ENCODE measurements at places on chromosomes 5 and 9.

DNA sequence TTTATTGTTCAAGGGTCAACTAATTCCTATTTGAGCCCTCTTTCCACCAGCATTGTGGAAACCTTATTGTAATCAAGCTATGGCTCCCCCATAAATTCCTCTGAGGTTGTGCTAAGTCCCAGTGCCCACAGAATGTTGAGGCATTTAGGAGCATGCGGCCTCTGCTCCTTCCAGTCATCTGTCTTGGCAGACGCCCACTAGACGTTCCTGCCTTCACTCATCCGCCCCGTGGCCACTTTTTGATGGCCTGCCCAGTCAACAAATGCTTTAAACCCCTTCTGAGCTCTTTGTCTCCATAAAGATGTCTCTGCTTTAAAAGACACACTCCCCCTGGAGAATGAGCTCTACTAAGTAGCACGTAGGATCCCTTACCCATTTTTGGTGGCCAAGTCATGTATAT, 104.7 kb downstream of the GAS1 start:
- DNase-seq = no peak

DNA sequence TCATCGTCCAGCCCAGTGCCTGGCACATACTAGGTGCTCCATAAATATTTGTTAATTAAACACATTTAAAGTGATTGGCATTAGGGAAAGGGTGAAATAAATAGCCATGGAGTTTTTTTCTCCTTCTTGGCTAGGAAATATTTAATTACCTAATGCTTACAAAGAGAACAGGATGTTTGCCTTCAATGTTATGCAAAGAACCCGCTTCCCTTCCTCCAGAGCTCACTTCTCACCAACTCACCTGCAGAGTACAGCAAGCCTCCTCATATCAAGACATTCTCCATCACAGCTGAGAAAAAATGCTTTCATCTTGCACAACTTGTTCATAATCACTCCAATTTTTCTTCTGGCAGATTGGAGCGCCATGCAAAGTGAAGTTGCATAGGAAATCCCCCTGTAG, 161.7 kb upstream of the STK32A start:
- no peak for DNase-seq

- DNase-seq = peak; percentile 50
These were observed 19.4 kb downstream of the YIPF5 start for GRCh38 chr5:144151026-144151425.

GRCh38 chr5:38596981-38597380, 40.5 kb upstream of the LIFR start:
- no peak for DNase-seq

DNA sequence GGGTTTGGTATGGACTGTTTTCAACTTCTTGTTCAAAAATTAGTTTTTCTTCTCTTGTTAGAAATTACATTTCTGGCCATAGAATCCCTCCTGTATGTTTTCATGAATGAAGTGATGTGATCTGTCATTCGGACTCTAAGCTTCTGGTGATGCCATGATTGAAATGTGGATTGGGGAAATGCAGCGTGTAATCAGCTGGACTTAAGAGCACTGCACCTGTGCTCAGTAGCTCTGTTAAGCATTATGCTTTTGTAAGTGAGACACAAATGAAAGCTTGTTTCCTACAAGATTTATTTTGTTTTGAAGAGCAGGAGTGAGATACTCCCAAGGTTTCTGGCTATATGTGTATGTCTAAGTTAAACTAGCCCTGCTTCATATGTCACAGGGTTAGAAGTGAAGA, 24.0 kb upstream of the FAM120AOS start:
- no peak for DNase-seq

GRCh38 chr5:88785746-88786565, 97.0 kb downstream of the MEF2C start:
- DNase-seq = peak; percentile 95

GRCh38 chr9:126615791-126616447, 2.2 kb downstream of the LMX1B start:
- no peak for DNase-seq

DNA sequence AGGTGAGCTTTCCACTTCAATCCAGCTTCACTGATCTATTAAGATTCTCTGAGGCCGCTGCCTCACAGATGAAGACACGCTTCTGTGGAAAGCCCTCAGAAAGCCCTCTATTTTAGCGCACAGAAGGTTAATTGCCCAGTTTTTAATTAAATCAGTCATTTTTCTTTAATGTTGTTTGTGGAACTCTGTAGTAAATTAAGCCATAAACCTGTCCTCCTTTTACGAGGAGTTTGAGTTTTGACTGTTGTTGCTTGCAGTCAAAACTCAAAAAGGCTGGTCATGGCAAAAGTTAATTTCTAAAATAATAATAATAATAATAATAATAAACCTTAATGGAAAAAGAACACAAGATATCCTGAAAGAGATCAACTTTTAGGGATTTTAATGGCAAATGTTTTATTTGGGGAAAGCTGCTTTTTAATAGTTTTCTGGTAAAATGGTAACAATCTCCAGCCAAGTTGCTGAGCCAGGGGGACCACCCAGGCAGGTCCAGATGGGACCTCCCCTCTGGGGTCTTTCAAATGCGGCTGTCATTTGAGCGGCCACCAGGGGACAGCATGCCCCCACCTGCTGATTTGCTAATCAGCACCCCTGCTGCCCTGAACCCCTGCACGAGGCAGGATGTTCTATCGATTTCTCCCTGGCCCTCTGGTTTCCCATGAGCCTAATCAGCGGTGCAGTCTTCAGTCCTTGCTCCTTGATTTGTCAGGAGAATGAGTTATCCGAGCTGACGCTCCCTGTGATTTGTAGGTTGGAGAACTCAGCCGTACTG, 247.2 kb downstream of the FSTL4 start:
- DNase-seq = no peak

GRCh38 chr9:73541923-73542322, 390.3 kb downstream of the ANXA1 start:
- no peak for DNase-seq

- DNase-seq = no peak
These were observed 173.7 kb downstream of the CARTPT start for GRCh38 chr5:71892641-71893365.

- peak; percentile 26 for DNase-seq
These were observed 25.8 kb upstream of the F2R start for GRCh38 chr5:76690037-76690679.

- no peak for DNase-seq
These were observed 67.5 kb upstream of the RAPGEF1 start for GRCh38 chr9:131807144-131807983.

GRCh38 chr5:170821257-170821800, 37.8 kb downstream of the GABRP start:
- no peak for DNase-seq

GRCh38 chr9:125477089-125477544, 215.5 kb downstream of the GAPVD1 start:
- no peak for DNase-seq

DNA sequence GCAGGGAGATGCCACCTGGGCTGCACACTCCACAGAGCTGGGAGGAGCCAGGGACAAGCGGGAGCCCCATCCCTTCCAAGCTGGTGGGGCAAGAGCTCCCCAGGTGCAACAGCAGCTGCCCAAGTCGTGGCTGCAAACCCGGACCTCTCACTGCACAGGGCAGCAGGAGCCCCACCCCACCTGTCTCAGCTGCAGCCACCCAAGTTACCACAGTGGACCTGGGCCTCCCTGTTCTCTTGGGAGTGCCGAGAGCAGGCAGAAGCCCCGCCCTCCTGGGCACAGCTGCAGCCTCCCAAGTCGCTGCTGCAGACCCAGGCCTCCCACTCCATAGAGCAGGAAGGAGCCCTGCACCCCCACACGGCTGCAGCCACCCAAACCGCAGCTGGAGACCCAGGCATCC, 374.1 kb upstream of the ACO1 start:
- no peak for DNase-seq

GRCh38 chr5:168612123-168612522, 33.0 kb upstream of the PANK3 start:
- no peak for DNase-seq
